ENCODE measurements at places on chromosomes 6 and 20. TPM values are rescaled to one million over a fixed set of nuclear protein-coding genes. Genes with fewer than 3 reads are reported as not detected.

Gene OPN5
- not detected for total RNA-seq

Gene LPA
- not detected for total RNA-seq

Gene MEP1A
- total RNA-seq: not detected

Gene DUSP15
- 0.44 TPM for total RNA-seq

Gene FUCA2
- 87.6 TPM for total RNA-seq

Gene SCGN
- total RNA-seq: not detected

Gene NMBR
- not detected for total RNA-seq

Gene SULF2
- total RNA-seq: 254 TPM

Data from mammary microvascular endothelial cell (primary cell).